ENCODE measurements at places on chromosomes 3 and 15. TPM values are rescaled to one million over a fixed set of nuclear protein-coding genes. Genes with fewer than 3 reads are reported as not detected.

Gene HYAL1
- total RNA-seq: 0.60 TPM

Gene NRG4
- total RNA-seq: not detected

Gene MED12L
- 0.30 TPM for total RNA-seq

Gene LMCD1
- 24.9 TPM for total RNA-seq

Gene ILDR1
- not detected for total RNA-seq

Gene PAK6
- not detected for total RNA-seq

Gene SPTSSB
- total RNA-seq: not detected

Gene PRICKLE2
- total RNA-seq: 17.1 TPM

Gene CCDC33
- total RNA-seq: 0.60 TPM

Gene KBTBD12
- total RNA-seq: not detected

Gene MASP1
- 20.2 TPM for total RNA-seq

All from smooth muscle cell of the coronary artery (primary cell).